CD4-positive, alpha-beta T cell treated with Interleukin-2 at 100 ng/mL for 4 hours (primary cell): ENCODE measurements at places on chromosomes 13 and 19.

DNA sequence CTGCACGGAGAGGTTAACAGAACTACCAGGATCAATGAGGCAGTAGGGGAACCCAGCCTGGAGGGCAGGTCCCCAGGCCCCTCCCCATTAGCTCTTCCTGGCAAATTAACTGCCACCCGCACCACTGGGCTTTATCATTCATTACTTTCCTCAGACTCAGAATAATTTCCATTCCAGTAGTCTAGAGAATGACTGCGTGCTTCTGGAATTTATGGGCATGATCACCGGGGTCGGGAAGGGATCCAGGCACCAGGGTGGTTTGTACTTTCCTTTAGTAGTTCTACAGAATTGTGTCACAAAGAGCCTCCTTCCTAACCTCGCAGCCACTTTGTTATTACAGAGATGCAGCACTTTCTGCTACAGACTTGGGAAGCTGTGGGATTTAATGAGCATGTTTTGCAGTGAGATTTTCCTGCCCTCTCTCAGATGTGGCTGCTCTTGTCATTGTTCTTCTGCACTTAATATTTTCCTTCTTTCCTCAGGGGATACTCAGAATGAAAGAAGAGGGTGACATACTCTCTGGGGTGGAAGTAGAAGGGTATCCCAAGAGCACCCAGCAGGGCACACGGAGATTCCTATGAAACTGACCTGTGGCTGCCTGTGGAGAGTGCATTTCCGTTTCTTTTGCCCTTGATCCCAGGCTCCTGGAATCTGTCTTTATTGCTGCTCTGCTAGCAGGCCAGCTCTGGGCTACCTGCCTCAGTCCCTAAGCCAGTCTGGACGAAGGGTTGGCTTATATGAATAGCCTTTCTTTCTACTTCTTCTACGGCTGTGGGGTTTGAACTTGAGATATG, 285.0 kb upstream of the SLC10A2 start:
- DNase-seq = no peak

DNA sequence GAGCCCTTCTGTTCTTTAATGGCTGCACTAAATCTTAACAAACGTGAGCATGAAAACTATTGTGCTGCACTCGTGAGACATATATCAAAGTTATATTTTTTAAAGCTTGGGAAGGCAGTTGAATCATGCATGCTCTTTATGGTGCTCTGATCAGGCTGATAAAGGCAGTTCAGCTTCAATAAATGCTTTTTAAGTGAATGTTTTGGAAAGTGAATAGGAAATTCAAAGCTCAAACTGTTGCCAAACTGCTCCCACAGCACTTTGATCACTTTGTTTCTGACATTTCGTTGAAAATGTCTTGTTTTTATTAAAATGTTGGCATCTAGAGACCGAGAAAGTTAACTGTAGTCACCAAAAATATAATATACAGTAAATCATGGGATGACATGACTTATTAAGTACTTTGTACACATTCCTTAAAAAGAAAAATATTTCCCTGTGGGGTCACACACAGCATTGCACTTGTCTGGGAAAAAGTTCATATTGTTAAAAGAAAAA, 625.7 kb upstream of the PCDH9 start:
- no peak for DNase-seq

GRCh38 chr19:41936416-41936850, 8.2 kb upstream of the ERFL start:
- DNase-seq = peak; percentile 80

GRCh38 chr19:48553676-48554384, 1.9 kb downstream of the SULT2B1 start:
- no peak for DNase-seq

- no peak for DNase-seq
Observed at GRCh38 chr13:110123041-110123809, 183.7 kb downstream of the COL4A1 start.

GRCh38 chr13:77698201-77699058, 943 bp downstream of the SLAIN1 start:
- peak; percentile 53 for DNase-seq

DNA sequence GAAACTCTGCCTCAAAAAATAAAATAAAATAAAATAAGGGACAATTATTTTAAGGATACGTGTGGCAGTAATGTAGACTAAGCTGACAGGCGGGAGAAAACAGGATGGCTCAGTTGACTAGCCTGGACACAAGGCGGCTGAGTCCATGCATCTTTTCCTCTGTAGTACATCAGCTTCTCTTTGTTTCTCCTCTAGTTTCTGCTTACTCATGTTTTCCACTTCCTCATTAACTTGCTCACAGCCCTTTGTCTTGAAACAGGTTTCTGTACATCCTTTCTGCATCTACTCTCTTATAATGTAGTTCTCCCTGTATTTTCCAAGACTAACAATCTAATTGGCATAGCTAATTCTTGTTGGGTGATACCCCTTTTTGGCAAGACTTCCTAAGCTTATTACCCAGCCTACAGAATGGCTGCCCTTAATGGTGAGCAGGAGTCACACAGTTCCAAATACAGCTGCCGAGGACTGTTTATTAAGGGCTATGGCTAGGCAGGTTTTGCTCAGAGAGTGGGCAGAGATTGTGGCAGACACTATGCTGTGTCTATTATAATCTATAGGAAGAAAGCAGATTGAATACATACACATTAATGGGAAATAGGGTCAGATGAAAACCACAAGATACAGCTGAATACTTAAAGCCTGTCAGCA, 58.7 kb upstream of the KLF5 start:
- no peak for DNase-seq

DNA sequence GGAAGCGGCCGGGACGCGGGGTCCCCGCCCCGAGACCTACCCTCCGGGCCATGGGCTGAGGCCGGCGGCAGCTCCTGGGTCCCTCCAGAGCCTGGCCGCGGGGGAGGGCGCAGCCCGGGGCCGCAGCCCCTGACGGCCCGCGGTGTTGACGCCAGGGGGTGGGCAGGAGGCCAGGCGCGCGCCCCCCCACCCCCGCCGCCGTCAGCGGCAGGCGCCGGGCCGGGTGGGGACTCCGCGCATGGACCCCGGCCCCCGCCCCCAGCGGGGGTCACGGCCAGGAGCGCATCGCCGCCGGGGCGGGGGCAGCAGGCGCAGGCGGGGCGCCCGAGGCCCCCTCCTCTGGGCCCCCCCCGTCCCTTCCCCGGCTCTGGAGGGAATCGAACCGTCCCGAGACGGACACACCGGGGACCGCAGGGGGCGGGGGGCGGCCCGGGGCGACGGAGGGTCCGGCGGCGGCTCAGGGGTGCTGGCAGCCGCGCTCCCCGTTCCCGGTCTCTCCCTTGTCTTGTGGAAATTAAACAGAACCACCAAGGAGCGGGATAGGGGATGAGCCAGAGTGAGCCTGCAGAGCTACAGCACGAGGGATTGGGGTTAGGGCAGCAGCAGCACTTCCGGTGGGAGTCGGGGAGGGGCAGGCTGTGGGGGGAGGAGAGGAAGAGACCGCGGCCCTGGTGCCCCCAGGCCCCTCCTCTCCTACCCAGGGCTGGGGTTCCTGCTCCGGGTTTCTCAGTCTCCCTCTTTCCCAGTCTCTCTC, at the start of gene MEIS3:
Gene MEIS3 (minus strand): TSS at position 498 of the 754 bp plus-strand sequence. CDS start 446 bp downstream, at position 52.
- DNase-seq = no peak

DNA sequence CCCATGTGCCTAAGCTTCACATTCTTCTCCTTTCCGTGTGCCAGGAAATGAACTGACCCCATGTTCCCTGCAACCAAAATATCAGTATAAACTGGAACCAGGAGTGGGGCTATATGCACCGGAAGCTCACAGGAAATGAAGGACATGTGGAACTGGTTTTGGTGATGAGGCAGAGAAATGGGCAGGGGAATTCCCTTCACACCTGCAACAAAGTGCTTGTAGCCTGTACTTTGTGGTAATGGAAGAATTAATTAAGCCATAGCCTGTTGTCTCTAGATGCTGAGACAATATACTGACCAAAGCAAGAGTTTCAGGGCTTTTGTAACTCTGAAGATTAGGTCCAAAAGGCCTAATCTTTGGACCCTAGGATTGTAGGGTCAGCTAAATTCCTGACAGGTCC, 15.5 kb upstream of the UGGT2 start:
- DNase-seq = no peak

DNA sequence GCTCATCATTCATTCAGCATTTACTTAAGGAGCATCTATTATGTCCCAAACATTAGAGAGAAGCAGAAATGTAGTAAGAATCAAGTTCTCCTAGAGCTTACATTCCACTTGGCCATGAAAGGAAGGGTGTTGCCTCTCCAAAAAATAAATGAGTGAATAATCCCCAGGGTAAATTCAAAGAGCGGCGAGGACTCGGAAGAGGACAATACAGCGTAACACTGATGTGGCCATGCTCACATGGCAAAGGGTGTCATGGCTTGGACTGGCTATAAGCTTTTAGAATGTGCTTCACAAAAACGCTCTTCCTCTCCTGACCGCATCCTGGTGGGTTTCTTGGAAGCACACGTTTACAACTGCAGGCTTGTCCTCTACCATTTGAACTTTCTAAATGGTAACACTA, 290.2 kb downstream of the IRS2 start:
- DNase-seq = no peak
